ENCODE measurements at places on chromosomes 16 and 17.

DNA sequence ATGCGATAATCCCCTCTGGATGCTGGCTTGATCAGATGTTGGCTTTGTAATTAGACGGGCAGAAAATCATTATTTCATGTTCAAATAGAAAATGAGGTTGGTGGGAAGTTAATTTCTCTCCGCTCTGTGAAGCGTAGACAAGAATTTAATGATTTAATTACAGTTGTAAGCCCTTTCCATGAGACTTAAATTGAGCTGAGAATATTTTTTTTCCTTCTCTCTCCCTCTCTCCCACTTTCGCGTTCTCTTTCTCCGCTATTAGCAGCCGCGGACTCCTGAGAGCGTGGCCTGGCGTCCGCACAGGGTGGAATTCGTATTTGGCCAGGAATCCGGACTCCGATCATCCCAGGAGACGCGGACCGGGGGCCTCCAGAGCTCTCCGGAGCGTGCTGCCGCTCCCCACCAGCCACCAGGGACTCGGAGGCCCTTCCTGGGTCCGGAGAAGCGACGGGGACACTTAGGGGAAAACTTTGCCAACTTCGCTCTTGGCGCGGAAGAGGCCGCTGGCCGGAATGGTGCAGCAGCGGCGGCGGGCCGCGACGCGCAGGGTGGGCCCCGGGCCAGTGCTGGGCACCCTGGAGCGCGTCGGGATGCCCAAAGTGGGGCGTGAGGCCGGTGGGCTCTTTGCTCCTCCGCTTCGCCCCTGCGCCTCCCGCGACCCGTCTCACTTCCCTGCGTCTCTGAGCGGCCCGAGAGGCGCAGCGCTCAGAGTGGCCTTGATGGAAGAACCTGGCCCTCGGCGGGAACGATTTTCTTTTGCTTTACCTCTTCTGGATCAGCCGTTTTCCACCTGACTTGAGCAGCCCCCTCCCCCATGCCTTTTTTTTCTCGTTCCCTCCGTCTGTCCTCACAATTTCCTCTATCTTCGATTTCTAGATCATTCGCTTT lies 3.6 kb upstream of the IRX3 start:
- DNase-seq: no peak

DNA sequence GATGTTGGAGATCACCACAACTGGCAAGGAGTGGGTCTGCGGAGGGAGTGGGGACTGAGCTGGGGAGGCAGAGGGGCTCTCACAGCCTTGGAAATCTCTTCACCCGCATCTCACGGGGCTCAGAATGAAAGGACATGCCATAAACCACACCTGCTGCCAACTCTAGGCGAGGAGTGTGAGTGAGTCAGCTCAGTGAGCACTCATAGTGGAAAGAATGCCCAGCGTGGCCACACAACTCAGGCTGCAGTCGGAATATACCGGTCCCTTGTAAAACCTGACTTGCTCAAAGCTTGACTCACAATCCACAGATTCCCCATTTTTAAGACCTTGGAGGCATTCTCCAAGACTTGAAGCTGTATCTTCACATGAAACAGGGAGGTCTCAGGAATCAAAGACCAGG lies 36.7 kb downstream of the STAT5A start:
- DNase-seq: peak; percentile 76

- DNase-seq: no peak
Measured at GRCh38 chr17:2770129-2770528, 20.7 kb upstream of the CCDC92B start.

- DNase-seq: no peak
Measured at GRCh38 chr17:82434216-82434565, 15.8 kb upstream of the OGFOD3 start.

DNA sequence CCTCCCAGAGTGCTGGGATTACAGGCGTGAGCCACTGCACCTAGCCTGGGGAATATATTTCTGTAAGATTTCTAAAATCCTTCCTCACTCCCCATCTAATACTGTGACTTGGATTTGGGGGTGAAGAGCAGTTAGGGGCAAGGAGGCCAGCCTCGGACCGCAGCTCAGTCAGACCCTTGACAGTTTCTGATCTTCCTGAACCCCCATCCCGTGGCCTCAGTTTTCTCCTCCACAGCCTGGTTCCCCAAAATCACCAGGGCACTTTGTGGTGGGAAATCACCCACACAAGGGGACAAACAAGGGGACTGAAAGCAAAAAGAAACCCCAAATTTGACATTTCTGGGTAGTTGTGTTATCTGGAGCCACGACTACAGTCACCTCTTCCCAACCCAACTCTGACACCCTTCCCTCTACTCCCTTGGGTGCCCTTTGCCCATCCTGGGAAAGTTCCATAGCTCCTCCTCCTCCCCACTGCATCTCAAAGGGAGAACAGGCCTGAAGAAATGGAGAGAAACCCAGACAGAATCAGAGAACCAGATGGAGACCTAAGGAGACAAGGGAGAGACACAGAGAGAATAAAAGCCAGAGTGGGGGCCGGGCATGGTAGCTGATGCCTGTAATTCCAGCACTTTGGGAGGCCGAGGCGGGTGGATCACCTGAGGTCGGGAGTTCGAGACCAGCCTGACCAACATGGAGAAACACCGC lies 2.8 kb upstream of the STAT5A start:
- DNase-seq: no peak

DNA sequence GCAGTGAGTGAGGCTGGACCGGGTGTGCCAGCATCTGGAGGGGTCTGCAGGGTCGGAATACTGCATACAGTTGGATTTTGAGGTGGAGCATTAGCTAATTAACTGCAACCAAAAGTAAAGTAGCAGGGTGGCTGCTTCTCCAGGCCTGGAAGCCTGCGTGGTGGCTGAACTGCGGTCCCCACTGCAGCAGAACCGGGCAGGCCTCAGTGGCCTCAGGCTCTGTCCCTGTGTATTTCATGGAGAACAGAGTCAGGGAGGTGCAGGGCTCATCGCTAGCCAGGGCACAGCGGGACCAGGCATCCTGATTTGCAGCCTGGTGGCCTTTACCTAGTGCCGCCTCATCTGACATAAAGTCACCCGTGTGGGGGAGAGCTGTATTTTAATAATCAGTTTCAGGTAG lies 131.9 kb downstream of the RPTOR start:
- no peak for DNase-seq

- no peak for DNase-seq
Measured at GRCh38 chr17:5513628-5514027, 27.3 kb downstream of the MIS12 start.

DNA sequence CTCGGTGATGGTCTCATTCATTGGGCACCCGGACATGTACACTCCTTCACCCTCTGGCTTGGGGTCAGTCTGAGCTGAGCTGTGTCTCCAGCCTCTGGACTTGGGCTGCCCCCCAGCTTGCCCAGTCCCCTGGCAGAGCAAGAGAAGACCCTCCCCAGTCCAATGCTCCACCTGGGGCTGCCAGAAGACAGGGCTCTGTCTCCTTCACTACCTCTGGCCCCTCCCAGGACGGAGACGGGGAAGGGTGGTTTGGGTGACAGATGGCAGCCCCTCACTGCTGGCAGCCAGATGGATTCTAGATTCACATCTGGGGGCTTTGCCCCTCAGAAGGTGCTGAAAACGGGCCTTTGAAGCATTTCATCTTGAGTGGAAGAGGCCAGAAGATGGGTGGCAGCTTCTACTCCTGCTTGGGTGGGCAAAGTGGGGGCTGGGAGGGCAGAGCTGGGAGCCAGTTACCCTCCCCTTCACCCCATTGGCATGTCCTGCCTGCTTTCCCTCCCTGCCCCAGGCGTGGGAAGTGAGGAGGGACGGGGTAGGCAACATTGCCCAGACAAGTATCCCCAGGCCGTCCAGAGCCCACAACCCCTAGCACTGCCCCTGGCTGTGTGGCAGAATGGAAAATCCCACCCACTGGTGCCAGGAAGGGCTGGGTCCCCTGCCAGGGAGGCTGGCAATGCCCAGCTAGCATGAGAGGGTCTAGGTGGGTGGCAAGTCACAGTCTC lies 13.9 kb downstream of the NGFR start:
- no peak for DNase-seq

DNA sequence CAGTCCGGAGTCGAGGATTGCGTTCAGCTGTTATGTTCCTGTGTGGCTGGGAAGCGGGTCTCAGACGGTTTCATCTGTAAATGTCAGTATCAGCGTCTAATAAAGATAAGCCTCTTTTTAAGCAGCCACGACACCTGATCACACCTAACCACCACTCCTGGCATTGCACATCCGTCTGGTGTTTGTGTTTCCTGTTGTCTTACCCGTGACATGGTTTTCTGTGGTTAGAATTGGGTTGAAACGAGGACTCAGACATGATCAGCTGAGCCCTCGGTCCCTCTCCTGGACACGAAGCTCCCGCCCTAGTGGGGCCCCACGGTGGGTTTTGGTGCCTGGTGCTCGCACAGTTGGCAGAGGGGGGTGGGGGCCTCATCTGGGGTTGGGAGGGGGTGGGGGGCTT lies 18.3 kb downstream of the CPNE7 start:
- no peak for DNase-seq
